Activated CD4-positive, alpha-beta T cell treated with anti-CD3 and anti-CD28 coated beads, Interleukin-2, Interleukin-6, amounts not matched to agents 100 ng/mL and 50 ng/mL, durations not matched to agents 16 hours and 8 hours (primary cell): ENCODE measurements at places on chromosomes 16 and 17.

- peak; percentile 17 for DNase-seq
These were observed at the start of gene MARCHF10 for GRCh38 chr17:62807812-62808575. TSS of gene MARCHF10 (minus strand) at chr17:62808314. CDS start at chr17:62801735, 6,579 bp downstream.

- DNase-seq, result peak; percentile 56
These were observed 59.1 kb downstream of the TIMM22 start for GRCh38 chr17:1055751-1056645.

DNA sequence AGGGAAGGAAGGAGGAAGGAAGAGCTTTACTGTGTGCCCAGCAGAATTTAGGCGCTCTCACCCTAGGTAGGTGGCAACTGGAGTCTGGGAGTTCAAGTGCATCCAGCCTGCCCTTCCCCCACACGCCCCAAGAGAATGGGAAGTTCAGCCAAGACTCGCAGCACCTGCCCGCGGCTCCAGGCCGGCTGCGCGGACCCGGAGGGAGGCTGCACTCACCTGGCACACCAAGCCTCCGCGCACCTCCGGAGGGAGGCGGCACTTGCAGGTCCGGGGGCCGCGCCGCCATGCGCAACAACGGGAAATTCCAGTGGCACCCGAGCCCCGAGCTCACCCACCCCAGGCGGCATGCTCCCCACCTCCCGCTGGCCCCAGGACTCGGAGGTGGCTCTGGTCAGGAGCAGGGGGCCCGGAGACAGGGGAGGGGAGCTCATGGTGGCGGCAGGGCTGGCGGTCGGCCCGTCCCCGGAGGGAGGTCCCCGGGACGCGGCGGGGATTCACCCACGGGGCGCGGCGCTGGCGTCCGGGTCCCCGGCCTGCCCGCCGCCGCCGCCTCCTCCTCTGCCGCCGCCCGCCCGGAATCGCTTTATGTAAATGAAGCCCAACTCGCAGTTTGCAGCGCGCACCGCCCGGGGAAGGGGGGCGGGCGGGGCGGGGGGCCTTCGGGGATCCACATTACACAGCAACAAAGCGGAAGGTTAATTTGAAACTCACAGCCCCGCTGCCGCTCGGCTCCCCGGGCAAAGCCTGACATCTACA lies at the start of gene ZFHX3:
ZFHX3 (minus strand) TSS at position 593 of the 756 bp plus-strand sequence. CDS start 87,983 bp downstream, outside the sequence.
- DNase-seq, result peak; percentile 15

- no peak for DNase-seq
These were observed 71.9 kb downstream of the ABR start for GRCh38 chr17:1107777-1108477.

GRCh38 chr17:37051833-37052232 lies 103.1 kb downstream of the AATF start:
- no peak for DNase-seq

GRCh38 chr17:72984145-72984925 lies 108.2 kb downstream of the SLC39A11 start:
- no peak for DNase-seq

- DNase-seq, result peak; percentile 80
These were observed 47.1 kb downstream of the VMP1 start for GRCh38 chr17:59754552-59754951.

GRCh38 chr17:76265624-76266243 lies 586 bp downstream of the UBALD2 start:
- DNase-seq, result peak; percentile 61

DNA sequence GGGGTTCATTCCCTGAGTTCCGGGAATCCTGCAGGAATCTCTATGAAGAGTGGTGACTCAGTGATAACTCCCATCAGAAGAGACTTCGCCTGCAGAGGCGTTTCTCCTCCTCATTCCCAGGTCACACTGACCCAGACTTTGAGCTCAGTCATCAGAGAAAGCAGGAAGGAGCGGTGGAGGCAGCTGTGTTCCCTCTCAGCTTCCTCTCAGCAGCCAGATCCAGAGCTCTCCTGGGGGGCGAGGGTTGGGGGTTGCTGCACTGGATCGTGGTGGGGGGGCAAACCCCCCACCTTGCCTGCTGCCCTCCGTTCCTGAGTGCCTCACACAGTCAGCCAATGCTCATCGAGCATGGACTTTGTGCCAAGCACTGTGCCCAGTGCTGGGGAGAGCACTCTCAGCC lies 271.2 kb downstream of the CBLN1 start:
- DNase-seq, result no peak

GRCh38 chr16:81483970-81484595 lies 39.5 kb downstream of the CMIP start:
- DNase-seq, result no peak

- DNase-seq, result no peak
These were observed 258.2 kb upstream of the TNRC6C start for GRCh38 chr17:77700165-77700881.

GRCh38 chr17:82217120-82217529 lies 4.5 kb upstream of the CCDC57 start:
- DNase-seq, result no peak
